CD4-positive, alpha-beta T cell treated with Interleukin-15 for 4 hours (primary cell): ENCODE measurements at places on chromosomes 1 and 21.

GRCh38 chr1:4468386-4468785 lies 186.0 kb upstream of the AJAP1 start:
- no peak for DNase-seq

DNA sequence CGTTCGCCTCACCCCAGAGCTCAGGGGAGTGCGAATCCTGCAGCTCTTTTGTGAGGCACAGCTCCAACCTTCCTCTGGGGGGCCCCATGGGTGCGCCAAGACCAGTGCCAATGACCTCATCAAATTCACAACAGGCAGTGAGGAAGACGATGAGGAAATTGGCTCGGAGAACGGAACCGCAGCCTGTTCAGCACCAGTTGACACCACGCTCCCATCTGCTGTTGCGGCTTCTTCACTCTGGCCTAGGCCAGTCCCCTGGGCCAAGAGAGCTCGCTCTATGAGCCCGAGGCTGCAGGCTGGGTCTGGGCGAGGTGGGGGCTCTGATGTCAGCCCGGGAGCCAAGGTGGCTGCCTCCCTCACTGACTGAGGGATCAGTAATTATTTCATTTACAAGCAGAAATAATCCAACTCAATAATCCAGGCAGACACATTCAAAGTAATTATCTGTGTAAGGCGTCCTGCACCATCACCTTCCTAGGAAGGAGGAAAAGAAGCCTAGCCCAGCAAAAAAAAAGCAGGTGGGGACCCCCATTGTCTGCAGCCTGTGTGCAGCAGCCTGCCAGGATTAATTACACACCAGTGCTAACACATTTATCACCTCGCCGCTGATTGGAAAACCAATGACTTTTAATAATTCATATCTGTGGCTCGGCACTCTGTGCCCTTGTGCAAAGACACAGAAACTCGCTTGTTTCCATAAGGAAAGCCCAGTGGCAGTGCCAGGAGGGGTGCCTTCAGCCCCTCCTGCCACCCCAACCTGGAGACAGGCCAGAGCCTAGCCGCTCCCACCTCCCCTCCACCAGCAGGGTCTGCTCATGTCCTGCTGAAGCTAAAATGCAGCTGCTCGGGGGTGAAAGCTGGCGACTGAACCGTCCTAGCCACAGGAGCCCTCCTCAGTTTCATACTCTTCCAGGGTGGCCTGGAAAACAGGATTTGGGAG lies 1.9 kb downstream of the PLEKHA6 start:
- no peak for DNase-seq

- no peak for DNase-seq
Measured at GRCh38 chr1:167630568-167631385, 745 bp downstream of the RCSD1 start.

DNA sequence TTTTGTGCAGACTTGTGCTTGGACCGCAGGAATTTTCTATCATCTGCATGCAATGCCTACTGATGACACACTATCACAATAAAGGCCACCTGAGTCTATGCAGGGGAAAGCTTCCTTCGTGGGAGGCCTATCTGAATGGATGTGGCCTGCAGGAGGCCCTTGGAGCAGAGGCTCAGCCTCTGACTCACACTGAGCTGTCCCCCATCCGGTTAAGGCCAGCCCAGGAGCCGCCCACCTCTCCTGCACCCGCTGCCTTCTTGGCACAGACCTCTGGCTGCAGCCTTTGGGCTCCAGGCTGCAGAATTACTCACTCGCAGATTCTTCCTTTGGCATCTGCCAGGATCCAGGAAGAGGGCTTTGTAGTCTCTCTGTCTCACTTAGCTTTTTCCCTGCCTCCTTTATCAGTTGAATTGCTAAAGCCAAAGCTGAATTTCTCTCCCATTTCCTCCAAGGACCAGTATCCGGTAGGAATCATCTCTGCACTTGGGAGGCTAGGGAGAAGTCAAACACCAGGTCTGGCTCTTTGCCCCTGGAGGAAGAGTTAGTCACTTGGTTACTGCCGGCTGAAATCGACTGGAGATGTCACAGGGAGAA lies 65.1 kb upstream of the JUN start:
- no peak for DNase-seq

DNA sequence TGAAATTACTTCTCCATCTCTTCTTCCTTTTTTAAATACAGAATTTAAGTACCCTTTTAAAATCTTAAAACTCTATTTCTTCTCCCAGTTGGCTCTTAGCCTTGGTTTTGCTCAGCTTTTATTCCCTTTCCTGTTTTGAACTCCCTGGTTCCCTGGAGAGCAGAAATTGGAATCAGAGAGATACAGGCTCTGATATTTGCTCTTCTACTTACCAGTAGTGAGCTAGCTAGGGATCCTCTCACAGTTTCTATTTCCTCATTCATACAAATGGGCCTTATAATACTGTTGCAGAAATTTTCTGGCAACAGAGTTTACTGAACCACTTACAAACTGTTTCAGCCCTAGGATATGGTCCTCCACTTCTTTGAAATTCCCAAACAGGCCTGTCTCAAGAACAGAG lies 606.3 kb downstream of the NUF2 start:
- no peak for DNase-seq

DNA sequence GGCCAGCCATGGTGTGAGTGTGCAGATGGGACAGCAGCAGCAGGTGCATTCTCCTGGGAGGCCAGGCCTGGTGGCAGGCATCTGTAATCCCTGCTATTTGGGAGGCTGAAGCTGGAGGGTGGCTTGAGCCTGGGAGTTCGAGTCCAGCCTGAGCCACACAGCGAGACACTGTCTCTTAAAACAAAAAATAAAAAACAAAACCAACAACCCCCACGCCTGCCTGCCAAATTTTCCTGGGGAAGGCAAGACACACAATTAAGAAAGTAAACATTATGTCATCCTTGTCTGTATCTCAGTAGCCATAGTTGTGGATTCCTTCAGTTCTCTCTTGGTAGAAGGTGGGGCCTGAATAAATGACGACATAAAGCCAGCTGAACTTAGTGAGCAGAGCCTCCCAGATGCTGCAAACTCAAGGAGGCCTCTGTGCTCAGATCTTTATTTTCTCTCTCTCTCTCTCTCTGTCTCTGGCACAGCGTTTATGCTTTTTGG lies 57.6 kb upstream of the CD34 start:
- no peak for DNase-seq

- DNase-seq = no peak
Measured at GRCh38 chr1:151620286-151620685, 8.4 kb downstream of the SNX27 start.

DNA sequence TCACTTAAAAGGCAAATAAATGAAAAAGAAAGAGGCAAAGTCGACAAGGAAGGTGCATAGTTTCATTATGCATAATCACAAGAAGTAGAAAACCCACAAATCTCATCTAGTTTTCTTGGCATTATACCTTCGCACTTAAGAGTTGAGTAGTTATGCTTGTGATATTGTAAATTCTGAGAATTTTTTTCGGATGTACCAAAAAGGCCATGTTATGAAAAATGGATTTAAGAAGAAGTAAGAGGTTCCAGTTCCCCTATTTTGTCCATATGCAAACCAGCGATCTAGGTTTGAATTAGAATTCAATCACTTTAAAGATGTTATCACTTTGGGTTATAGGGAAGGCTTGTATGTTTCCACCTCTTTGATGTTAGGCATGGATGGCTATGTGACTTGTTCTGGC lies 7.9 kb upstream of the ERICH3 start:
- DNase-seq = no peak

DNA sequence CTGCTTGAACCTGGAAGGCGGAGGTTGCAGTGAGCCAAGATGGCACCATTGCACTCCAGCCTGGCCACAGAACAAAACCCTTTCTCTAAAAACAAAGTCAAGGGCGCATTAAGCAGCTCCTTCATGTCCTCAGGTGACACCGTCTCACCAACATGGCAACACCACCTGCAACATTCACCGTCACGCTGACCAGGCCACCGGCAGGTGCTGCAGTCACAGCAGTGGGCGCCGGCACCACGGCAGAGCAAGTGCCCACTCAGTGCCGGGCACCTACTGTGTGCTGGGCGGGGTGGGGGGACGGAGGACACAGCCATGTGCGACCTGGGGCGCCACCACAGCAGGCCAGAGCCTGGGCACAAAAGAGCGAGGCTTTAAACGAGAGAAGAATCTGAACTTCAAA lies 12.1 kb downstream of the ATAD3B start:
- no peak for DNase-seq
